Stromal cell of bone marrow (primary cell): ENCODE measurements at places on chromosomes 2 and 18.

DNA sequence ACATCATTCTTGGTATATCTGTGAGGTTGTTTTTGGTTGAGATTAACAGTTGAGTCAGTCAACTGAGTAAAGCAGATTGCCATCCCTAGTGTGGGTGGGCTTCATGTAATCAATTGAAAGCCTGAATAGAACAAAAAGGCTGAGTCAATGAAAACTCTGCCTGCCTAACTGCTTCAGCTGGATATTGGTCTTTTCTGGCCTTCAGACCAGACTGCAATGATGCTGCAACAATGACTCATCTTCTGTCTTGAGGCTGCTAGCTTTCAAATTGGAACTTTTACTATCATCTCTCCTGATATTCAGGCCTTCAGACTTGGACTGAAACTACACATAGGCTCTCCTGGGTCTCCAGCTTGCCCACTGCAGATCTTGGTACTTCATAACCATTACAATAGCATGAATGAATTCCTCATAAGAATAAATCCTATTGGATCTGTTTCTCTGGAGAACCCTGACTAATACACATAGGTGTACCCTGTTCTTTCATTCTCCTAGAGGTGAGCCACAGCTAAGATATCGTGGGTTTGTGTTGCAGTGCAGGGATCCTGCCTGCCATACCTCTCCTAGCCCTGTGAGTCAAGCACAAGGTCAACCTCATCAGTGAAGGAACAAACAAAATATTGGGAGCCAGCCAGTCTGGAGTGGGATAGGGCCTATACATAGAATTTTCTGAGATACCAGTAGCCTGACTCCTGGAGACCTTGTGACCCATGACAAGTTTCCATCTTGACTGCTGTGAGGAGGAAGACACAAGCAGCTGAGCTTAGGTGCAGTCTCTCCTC, 473.8 kb downstream of the DCC start:
- no peak for DNase-seq

DNA sequence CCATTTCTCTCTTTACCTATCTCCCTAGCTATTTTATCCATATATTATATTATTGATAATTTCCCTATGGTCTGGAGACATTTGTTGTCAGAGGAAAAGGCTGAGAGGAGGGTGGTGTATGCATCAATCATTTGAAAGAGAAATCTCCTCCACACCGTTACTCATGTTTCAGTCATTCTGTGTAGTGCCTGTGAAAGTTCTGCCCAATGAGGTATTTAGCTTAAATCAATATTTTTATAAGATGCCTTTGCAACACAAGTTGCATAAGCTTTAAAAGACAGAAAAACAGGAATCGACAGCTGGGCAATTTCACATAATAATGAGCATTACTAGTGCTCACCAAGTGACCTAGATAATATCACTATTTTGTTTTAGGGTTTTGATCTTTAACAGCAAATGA, 363.7 kb upstream of the FSIP2 start:
- DNase-seq, result no peak

DNA sequence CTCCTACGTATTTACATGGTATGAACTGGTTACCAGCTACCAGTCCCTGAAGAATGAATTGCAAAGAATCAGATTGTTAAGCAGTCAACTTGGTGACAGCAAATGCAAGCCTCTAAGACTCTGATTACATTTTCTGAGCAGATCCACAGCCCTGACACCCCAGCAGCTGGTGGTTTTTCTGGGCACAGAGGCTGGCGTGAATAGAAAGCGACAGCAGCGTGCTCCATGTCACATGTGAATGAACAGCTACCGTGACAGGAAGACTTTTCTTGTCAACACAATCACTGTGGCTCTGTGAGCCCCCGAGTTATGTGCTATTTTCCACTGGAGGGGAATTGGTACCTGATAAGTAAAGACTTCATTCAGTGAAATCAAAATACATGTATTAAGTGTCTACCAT, 93.2 kb upstream of the CBLN2 start:
- no peak for DNase-seq

DNA sequence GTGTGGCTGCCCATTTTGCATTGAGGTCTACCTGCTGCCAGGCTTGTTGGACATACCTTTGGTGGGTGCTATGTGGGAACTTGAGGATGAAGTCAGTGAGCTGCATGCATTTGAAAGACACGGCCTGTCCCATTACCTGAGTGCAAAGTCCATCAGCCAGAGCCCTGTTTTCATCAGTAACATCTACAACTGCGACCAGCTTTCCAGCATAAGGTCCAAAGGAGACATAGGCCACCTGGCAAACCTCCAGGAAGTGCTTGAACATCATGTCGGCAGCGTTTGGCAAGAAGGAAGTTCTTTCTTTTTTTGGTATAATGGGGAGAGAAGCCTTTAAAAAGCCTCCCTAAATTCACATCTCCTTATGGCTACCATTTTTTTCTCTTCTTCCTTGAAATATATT, 143.1 kb downstream of the FAM161A start:
- DNase-seq, result no peak

- DNase-seq, result no peak
Measured at GRCh38 chr2:233261819-233262555, 10.5 kb downstream of the ATG16L1 start.

- peak; percentile 84 for DNase-seq
Measured at GRCh38 chr18:48834413-48835031, 116.2 kb downstream of the SMAD7 start.

- no peak for DNase-seq
Measured at GRCh38 chr18:63152791-63153190, 166.8 kb downstream of the BCL2 start.

GRCh38 chr2:84914334-84914733, 8.9 kb downstream of the TMSB10 start:
- DNase-seq, result no peak

DNA sequence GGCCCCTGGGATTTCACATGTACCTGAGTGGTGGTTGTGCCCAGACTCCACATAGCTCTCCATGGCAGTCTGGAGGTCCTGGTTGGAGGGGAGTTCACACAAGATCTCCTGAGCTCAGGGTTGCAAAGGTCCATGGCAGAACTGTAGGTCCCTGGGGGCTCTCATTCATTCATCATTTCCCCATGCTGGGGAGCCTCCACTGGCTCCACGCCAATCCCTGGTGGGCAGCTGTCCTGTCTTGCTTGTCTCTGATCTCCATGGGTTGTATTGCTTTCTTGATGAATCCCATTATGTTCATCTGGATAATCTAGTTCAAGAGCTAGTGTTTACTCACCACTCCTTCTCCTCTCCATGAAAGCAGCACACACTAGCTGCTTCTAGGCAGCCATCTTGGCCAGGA, 42.4 kb downstream of the ZSWIM2 start:
- no peak for DNase-seq

DNA sequence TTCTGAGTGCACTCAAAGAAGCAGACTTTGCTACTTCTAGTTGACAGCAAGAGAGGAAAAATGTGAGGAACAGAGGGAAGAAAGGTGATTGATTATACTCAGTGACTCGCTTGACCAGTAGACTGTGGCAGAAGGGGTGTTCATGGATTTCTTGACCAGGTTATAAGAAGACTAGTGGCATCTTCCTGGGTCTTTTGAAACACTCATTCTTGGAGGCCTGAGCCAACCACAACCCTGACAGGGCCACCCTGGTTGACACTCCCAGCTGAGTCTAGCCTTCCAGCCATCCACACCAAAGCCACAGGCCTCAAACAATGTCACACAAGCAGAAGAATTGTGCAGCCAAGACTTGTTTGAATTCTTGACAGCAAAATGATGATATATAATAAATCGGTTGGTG, 366.3 kb downstream of the SS18 start:
- DNase-seq, result no peak

DNA sequence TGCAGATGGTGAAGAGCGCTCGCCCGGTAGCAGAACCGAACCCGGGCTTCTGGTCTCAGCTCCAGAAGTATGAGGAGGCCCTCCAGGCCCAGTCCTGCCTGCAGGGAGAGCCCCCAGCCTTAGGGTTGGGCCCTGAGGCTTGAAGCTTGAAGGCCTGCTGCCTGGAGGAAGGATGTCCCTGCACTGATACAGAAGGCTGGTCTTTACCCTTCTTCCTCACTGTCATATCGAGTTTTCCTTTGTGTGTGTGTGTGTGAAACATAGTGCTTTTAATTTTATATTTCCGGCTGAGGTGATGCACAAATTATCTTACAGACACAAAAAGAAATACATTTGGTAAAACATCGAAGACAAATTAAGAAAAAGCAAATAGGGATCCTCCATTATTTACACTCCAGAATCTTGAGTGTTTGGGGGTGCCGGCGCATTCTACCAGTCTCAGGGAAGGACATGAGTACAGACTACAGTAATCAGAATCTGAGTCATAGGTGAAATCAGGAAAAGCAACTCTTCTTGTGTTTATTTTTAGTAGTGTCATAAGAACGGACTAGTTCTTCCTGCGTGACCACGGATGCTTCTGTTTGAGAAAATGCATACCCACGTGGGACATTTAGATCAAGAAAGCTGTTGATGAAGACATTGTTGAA, 1.3 kb downstream of the DUSP28 start:
- peak; percentile 43 for DNase-seq

- DNase-seq, result no peak
Measured at GRCh38 chr2:18117592-18117991, 239.1 kb downstream of the KCNS3 start.

DNA sequence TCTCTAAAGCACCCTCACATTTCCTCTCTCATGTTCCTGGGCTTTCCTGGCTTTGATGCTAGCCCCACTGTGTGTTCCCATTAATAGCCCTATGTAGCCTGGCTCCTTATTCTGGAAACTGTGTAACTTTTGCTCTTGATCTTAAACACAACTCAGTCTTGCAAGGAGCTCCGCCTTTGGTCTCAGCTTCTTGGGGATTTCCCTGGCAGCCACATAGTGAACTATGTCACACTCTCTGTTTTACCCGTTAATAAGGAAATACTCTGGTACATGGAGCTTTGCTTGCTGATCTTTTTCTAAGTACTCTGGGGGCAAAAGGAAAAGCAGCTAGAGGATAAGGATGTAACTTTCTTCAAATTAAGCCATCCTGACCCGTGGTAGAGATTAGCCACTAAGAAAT, 259.3 kb downstream of the NEDD4L start:
- DNase-seq, result no peak

DNA sequence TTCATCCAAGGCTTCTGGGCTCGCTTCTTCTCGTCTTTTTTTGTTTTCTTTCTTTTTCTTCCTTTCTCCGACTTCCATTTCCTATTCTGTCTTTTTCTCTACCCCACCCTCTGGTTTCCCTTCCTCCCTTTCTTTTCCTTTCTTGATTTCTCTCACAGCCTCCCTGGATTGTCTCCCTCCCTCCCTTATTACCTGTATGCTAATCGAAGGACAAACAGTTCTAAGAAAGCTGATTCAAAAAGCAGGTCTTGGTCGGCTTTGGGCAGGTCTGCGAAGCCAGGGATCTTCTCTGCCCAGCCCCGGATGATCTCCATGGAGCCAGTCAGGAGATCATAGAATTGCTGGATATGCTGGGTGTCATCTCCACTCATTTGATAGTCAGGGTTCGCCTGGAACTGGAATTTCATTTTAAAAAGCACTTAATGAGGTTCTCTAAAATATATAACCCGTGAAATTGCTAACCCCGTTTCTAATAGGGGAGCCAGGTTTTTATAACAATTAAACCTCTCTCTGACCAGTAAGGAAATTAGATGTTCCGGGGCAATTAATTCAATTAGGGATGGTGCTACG, 5.9 kb downstream of the NR4A2 start:
- DNase-seq, result no peak

DNA sequence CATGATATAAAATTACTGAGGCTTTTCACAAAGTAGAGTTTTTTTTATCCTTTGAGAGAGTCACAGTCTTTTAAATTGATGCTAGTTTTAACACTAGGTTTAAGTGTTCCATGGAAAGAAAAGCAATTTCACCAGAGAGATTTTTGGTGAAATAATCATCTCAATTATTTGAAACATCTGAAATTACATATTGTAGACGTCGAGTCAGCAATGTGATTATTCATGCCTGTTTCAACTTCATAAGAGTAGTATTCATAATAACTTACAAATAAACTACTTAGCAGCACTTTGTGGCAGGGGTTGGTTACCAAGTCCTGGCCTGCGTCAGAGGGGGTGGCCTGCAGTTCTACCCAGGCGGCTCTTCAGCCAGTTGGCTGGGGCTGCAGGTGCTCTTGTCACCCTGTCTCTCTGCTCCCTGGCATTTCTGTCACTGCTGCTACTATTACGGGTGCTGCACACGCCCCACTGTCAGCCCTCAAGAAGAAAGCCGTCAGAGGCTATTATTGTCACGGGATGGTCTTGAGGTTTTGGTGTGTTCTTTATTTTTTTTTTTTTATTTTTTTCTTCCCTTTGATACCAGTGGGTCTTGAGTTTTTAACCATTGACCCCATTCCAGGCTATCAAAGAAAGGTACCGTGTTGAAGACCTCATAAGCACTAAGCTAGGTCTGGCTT, 50.4 kb downstream of the MALT1 start:
- DNase-seq, result no peak

DNA sequence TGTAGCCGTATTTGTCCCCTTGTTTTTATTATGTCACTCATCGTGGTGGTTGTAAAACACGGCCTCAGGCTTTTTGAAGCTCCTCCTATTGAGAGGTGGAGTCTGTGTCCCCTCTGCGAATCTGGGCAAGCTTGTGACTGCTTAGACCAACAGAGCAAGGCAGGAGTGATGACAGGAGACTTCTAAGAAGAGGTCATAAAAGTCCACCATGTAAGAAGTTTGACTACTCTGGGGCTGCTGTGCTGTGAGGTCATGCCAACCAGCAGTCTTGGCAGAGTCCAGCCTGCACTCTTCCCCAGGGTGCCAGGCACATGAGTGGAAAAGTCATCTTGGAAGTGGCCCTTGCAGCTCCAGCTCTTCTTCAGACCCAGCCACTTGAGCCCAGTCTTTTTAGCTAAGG, 83.8 kb upstream of the SPTBN1 start:
- DNase-seq, result no peak

- DNase-seq, result no peak
Measured at GRCh38 chr2:112073875-112074274, 18.8 kb downstream of the TMEM87B start.

DNA sequence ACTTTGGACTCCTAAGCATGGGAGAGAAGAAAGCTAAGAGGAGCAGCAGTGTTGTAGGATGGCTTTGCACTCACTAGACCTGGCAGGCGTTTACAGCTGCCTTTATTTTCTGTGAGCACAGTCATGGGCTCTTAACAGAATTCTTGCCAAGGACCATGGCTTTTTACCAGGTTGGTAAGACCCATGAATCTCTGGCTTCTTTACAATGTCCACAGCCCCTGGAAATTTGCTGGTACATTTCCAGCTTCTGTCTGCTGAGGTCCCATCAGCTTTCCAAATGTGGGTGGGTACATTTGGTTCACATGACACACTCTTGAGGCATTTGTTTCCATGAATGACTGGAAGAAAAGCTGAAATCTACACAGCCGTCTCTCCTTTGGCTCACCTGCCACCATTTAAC, 162.7 kb downstream of the PPP1R1C start:
- DNase-seq, result peak; percentile 45

- DNase-seq, result no peak
Measured at GRCh38 chr18:61734396-61734795, 158.4 kb downstream of the RNF152 start.

GRCh38 chr2:56376699-56377665, 193.2 kb downstream of the CCDC85A start:
- peak; percentile 28 for DNase-seq

GRCh38 chr2:135615404-135615803, 84.1 kb downstream of the R3HDM1 start:
- DNase-seq, result no peak
